ENCODE measurements at places on chromosomes 16 and 17.

- DNase-seq = no peak
These were observed 25.7 kb upstream of the ENDOV start for GRCh38 chr17:80389011-80389995.

- DNase-seq = no peak
These were observed 560 bp upstream of the FAM20A start for GRCh38 chr17:68601565-68602288.

- no peak for DNase-seq
These were observed 193.4 kb downstream of the FOXL1 start for GRCh38 chr16:86771506-86772460.

GRCh38 chr17:6261466-6261865 is 173.5 kb downstream of the AIPL1 start:
- DNase-seq = no peak

DNA sequence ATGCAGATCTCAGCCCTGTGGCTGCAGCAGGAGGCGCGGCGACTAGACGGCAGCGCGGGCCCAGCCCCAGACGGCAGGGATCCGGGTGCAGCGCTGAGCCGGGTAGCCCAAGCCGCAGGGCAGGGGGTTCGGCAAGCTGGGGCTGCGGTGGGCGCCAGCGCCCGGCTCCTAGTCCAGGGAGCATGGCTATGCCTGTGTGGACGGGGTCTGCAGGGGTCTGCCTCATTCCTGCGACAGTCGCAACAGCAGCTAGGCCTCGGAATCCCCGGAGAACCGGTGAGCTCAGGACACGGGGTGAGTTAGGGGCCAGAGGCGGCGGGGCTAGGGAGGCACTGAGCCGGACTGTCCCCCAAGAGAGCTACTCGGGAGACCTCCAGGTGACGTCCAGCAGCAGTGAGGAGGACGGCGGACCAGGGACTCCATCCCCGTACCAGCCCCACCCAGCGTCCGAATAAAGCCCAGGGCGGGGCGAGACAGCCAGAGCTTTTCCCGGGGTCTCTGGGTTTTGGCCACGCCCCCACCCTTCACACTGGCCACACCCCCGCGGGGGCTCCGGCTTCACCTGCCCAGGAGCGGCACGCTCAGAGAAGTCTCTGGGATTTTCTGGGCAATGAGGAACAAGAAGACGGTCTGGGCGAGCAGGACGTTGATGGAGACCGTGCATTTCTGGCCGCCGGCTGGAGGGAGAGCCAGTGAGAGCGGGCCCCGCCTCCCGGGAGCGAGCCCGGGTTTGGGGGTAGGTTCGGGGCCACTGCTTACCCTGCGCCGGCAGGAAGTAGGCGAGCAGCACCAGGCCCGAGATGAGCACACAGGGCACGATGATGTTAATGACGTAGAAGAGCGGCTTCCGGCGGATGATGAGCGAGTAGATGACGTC is 1.1 kb downstream of the C17orf107 start:
- DNase-seq = no peak

DNA sequence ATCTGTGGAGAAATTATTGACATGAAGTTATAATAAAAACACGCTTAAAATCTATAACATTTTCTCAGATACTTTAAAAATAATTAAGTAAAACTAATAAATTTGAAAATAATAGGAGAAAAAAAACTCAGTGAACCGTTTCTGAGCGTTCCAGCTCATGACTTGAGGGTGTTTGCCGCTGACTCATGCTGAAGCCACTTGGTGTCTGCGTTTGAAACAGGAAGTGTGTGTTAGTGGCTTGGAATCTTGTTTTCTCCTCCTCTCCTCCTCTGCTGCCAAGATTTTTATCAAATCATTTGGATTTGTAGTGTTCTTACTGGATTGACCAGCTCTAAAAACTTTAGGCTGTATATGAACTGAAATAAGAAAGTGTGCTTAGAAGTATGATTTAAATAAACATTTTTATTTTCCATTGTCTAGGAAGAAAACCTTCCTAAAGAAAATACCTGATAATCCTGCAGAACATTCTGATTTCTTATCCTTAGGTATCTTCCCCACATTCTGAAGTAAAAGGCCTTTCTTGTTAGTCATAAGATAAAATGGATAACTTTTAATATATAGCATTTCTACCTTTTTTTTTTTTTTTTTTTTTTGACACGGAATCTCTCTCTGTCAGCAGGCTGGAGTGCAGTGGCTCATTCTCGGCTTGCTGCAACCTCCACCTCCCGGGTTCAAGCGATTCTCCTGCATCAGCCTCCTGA is 30.8 kb downstream of the USP10 start:
- peak; percentile 71 for DNase-seq

- DNase-seq = no peak
These were observed 113.8 kb downstream of the ABCC12 start for GRCh38 chr16:48041981-48042421.

GRCh38 chr17:47736501-47737495 is 3.8 kb downstream of the TBX21 start:
- DNase-seq = no peak

DNA sequence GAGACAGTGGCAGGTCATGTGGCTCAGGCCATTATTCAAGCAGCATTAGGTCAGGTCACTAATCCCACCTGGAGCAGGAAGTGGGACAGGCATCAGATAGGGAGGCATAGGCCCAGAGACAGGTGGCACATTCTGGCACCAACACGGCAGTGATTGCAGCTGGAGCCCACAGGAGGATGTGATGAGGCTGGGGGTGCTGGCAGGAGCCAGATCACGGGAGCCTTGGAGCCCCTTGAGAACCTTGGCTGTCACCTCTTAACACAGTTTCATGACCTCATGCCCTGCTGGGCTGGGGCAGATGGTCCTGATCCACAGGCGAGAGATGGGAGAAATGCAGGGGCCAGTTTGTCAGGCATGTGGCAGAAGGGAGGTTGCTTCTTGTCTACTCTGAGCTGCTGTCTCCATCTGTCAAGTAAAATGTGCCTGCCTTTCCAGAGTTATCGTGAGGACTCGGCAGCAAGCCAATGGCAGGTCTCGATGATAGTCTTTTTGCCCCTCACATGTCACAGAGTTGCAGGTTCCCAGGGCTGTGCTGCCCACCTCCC is 109.6 kb downstream of the CLEC16A start:
- no peak for DNase-seq

GRCh38 chr17:4165301-4166010 is 22.5 kb downstream of the CYB5D2 start:
- peak; percentile 63 for DNase-seq
